Lung (tissue), 17 donors: ENCODE measurements at places on chromosomes 13 and 19.

GRCh38 chr13:21673539-21673788, 2.6 kb downstream of the FGF9 start:
- no peak for DNase-seq

DNA sequence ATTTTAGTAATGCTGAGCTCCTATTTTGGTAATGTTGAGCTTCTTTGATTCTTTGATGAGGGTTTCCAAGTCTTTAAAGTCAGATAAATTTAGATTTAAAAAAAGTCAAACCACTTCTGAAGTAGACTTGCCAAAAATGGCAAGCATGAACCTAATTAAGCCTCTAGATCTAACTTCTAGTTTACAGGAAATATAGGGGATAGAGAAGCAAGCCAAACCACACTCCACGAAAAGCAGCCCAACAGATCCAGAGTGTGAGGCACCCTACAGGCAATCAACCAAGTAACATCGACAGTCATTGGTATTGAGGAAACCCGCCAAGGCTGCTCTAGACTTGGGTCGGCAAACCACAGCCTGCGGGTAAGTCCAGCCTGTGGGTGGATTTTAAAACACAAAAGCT, 3.7 kb downstream of the GGACT start:
- no peak for DNase-seq

GRCh38 chr13:68872338-68872737, 1235.3 kb upstream of the ATXN8OS start:
- DNase-seq: no peak

- DNase-seq: no peak
These were observed 53.8 kb downstream of the RNF6 start for GRCh38 chr13:26168237-26168814.

GRCh38 chr19:29439688-29440550, 85.9 kb upstream of the VSTM2B start:
- no peak for DNase-seq

- no peak for DNase-seq
These were observed 871 bp upstream of the CCER2 start for GRCh38 chr19:38912600-38913514.

DNA sequence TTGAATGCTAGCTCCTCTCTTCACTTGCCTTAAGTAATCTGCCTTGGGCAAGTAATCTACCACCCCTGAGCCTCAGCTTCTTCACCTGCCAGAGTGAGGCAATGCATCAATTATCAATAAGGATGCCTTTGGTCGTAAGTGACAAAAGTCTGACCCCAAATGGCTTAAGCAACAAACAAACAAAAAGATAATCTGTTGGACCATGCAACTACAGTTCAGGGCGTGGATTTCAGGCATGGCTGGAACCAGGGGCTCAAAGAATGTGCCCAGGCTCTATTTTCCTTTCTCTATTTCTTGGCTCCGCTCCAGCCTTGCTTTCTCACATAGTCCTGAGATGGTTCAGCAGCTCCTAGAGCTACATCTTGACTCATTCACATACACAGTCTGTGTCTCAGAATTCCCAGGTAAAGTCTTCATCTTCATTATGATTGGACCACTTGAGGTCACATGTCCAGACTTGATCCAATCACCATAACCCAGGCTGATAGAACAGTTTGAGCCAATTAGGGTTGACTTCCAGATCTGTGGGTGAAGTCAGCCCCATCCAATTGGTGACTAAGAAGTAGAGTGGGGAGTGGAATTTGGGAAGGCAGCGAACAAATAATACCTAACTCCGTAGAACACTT, 29.6 kb downstream of the ACSBG2 start:
- DNase-seq: no peak

GRCh38 chr13:66214467-66214866, 1015.7 kb downstream of the PCDH9 start:
- no peak for DNase-seq

- DNase-seq: no peak
These were observed 3.3 kb upstream of the MISP start for GRCh38 chr19:747432-748273.

DNA sequence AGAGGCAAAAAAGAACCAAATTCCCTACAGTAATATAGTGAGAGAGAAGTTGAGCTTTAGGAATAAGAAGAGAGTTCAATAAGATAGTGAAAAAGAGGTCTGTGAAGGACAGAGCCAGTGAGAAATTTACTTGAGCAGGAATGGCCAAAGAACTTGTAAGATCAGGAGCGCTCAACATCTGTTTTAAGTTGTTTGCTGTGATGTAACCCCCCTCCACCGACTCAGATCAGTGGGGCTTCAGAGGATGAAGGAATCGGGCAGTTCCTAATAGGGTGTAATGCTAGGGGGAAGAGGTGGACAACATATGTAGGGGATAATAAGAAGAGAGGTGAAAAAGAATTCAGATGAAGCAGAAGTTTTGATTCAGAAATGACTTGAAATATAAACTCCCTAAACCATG, 85.3 kb upstream of the FNDC3A start:
- DNase-seq: no peak

- peak; percentile 79 for DNase-seq
These were observed at the start of gene PRMT1 for GRCh38 chr19:49677231-49677900. PRMT1 (plus strand) TSS chr19:49677271; CDS start chr19:49677281, 10 bp downstream.

DNA sequence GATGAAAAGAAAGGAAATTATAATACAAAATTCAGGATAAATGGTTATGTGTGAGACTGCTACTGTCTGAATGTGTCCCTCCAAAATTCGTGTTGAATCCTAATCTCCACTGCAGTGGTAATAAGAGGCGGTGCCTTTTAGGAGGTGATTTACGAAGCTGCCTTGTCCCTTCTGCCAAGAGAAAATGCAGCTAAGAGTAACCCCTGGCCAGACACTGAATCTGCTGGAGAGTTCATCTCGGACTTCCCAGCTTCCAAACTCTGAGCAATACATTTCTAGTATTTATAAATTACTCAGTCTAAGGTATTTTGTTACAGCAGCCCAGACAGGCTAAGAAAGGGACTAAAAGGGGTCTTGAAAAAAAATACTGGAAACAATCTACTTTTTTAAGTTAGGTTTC, 152.6 kb downstream of the KLF12 start:
- no peak for DNase-seq

GRCh38 chr13:51867062-51867461, 5.3 kb downstream of the CCDC70 start:
- DNase-seq: no peak

GRCh38 chr19:55355213-55355821, 798 bp upstream of the COX6B2 start:
- DNase-seq: peak; percentile 54

DNA sequence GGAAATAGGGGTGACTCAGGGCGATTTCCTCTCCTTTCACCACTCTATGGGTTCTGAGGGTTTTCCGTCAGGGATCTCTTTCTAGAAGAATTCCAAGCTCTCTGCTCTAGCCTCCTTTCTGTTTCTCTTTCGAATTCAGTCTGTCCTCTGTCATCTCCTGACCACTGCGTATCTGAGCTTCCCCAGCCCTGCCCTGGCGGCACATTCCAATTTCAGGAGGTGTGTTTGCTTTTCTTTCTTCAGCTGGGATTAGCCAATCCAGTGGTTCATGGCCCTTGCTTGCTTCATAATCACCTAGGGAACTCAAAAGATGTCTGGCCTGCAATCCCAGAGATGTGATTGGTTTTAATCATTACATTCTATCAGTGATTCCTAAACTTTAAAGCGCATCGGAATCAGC, 9.4 kb downstream of the IFNL2 start:
- DNase-seq: no peak

GRCh38 chr19:28228854-28229253, 984.1 kb downstream of the UQCRFS1 start:
- DNase-seq: no peak

DNA sequence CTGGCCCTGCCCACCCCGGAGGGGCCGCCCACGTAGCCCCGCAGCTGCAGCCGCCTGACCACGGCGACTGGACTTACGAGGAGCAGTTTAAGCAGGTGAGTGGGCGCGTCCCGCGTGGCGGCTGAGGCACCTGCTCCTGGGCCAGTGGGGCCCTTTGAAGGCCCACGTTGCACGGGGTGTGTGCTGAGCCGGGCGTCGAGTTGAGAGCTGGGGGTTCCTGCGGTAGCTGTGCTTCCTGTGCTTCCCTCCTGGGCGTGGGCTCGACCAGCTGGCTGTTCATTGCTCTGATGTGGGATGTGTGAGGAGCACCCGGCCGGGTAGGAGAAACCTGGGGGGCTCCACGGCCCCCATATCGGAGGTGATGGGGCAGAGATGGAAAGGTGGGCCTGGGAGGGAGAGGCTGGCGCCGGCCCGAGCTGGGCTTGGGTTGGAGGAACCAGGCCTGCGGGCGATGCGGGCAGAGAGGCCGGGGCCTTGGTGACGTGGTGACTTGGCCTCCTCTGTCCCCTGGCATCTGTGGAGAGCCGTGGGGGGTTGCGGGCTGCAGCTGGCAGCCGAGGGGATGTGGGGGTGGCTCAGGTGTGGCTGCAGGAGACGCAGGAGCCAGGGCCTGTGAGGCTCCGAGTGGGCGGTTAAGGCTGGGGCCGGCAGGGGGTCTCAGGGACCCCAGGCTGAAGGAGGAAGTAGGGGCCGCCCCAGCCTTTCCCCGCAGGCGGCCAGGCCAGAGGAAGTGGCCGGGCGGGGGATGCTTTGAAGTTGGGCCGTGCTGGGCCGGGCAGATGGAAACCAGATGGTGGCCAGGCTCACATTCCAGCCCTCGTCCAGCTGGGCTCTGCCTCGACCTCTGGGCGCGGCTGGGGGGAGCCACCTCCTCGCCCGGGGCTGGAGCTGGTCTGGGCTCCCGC, 7.1 kb downstream of the ARID3A start:
- peak; percentile 93 for DNase-seq

- DNase-seq: peak; percentile 28
These were observed 42.6 kb downstream of the B3GLCT start for GRCh38 chr13:31242367-31242766.

- no peak for DNase-seq
These were observed 987.9 kb downstream of the OLFM4 start for GRCh38 chr13:54016542-54016941.

DNA sequence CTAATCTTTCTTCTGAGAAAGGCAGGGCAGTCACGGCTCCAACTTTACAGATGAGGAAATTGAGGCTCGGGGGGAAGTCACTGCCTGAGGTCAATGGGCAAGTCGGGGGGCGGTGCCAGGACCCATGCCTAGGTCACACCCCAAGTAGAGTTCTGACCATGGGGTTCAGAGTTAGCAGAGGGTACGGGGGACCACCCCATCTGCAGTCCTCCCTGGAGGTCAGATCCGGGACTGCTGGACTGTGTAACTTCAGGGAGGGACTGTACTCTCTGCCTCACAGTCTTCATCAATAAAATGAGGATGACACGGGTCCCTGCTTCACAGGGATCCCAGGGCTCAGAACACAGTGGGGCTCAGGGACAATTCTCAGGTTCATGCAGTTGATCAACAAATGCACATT, 7.7 kb downstream of the SLC5A5 start:
- no peak for DNase-seq

- DNase-seq: no peak
These were observed 210.4 kb downstream of the DCLK1 start for GRCh38 chr13:35920816-35921215.

GRCh38 chr13:107217251-107217650, 649.3 kb upstream of the ARGLU1 start:
- DNase-seq: peak; percentile 92

DNA sequence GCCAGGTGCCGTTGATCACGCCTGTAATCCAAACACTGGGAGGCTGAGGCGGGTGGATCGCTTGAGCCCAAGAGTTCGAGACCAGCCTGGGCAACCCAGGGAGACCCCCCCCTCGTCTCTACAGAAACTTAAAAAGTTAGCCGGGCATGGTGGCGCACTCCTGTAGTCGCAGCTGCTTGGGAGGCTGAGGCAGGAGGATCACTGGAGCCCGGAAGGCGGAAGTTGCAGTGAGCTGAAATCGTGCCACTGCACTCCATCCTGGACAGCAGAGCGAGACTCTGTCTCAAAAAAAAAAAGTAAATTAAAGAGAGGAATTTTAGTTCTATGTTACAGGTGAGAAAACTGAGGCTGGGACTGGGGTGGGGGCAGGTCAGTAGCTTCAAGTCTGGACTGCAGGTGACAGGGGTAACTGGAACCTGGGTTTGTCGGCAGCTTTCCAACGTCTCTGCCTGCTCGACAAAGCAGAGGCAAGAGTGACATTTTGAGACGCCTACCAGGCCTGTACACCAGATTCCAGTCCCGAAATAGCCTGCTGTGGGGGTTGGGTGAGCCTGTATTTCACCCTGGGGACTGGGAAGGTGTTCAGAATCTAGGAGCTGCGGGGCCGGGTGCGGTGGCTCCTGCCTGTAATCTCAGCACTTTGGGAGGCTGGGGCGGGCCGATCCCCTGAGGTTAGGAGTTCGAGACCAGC, 1.2 kb downstream of the SELENOW start:
- no peak for DNase-seq

DNA sequence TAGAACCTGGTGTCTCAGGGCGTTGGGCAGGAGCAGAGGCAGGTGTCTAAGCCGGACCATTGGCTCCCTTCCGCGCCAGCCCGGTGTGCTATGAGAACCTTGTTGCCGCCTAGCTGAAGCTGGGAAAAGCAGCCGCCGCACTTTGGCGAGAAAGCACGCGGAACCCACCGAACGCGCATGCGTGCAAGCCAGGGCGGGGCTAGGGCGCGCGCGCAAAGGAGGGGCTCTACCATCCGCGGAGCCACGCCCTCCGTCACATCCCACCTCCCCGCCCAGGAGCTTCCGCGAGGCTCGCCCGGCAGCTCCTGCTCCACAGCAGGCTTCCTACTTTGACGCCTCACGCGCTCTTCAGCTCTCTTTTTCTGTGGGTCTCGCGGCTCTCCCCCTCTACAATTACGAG, 51.3 kb downstream of the WDR87 start:
- DNase-seq: peak; percentile 86

GRCh38 chr13:28657784-28658538, 969 bp upstream of the POMP start:
- peak; percentile 49 for DNase-seq

- DNase-seq: no peak
These were observed 1.3 kb upstream of the DUS3L start for GRCh38 chr19:5792224-5792623.

DNA sequence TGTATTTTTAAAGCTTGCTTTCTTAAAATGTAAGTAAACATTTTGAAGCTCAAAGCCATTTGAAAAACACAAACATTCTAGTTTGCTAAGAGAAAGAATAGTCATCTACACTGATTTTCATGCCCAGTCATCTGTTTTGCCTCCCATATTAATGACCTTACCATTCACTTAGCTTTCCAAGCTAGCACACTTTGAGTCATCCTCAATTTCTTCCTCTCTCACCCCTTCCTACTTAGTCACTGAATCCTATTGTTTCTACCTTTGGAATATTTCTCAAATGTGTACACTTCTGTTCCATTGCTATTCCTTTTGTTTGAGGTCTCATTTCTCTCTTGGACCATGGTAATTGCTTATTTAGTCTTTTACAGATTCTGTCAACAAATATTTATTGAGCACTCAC, 7.3 kb upstream of the HS6ST3 start:
- no peak for DNase-seq
